ENCODE measurements at places on chromosomes 7 and 10. TPM values are rescaled to one million over a fixed set of nuclear protein-coding genes. Genes with fewer than 3 reads are reported as not detected.

DNA sequence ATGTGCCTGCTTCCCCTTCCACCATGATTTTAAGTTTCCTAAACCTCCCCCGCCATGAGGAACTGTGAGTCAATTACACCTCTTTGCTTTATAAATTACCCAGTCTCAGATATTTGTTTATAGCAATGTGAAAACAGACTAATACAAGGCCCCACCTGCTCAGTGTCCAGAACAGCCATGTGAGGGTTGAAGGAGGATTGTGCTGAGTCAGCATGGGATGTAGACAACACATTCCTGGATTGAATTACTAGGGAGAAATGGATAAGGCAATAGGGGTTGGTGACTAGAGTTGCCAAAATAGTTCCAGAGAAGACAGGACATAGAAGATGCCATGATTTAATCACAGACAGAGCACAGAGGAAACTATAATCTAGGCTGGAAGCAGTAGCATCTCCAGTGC is 270.3 kb downstream of the GFRA1 start:
- DNase-seq = no peak

Gene CYP2C9
- total RNA-seq = not detected

GRCh38 chr7:150453181-150453580 is 2.8 kb downstream of the GIMAP8 start:
- no peak for DNase-seq

Gene ZWINT
- total RNA-seq = 2.6 TPM

DNA sequence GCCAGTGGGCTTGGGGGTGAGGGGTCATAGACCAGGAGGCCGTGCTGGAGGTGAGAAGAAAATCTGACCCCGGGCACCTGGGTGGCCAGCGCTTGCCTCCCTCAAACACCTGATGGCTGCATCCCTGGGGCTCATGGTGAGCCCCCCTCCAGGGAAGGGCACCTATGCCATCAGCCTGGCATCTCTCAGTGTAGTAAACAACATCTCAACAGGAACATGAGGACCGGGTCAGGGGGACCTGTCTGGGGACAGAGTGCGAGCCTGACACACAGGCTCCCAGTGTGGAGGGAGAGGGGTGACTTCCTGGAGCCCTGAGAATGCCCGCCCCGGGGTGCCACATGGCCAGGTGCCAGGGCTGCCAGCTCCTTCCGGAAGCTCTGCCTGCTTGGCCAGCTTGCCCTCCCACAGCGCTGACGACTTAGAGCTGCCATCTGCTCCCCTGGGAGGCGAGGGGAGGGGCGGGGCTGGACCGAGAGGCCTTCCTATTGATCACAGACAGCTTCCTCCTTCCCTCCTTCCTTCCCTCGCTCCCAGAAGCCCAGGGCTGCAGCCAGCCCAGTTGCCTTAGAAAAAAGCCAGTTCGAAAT is 12.3 kb downstream of the STX1A start:
- DNase-seq = no peak

DNA sequence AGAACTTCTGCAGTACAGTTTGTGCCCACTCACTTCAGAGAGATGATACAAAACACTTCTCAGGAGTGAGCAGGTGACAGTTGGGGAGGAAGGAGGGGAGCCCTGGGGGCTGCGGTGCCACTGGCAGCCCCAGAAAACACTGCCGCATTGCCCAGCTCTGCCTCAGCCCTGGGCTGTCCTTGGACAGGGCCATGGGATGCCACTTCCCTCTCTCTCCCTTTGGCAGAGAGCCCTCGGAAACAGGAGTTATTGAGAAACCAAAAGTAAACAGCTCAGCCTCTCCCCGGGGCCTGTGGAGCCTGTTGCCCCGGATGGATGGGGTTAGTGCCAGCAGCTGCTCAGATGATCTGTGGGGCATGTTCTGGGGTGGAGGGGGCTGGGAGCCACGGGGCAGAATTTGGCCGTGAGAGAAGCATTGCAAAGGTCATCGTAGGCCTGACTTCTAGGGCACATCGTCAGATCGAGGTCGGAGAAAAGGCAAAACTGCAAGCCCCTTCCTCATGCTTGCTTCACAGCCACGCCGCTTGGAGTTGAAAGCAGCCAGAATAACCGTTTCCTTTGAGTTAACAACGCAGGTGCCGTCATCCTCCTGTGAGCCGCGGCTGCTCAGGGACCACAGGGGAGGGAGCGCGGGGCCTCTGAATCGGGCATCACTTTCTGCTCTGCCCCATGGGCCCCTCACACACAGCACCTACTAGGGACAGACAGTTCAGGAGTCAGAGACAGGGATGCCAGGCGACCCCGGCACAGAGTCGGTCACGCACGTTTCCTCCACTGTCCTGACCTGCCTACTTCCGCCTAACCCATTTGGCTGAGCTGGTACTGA is 256.4 kb downstream of the CAMK1D start:
- peak; percentile 75 for DNase-seq

- DNase-seq = no peak
Observed at GRCh38 chr7:84565345-84566074, 370.9 kb upstream of the SEMA3A start.

Gene CALHM1
- not detected for total RNA-seq

- peak; percentile 76 for DNase-seq
Observed at GRCh38 chr7:142855756-142856564, 1.1 kb downstream of the EPHB6 start.

Gene SH2B2
- total RNA-seq = 1.6 TPM

DNA sequence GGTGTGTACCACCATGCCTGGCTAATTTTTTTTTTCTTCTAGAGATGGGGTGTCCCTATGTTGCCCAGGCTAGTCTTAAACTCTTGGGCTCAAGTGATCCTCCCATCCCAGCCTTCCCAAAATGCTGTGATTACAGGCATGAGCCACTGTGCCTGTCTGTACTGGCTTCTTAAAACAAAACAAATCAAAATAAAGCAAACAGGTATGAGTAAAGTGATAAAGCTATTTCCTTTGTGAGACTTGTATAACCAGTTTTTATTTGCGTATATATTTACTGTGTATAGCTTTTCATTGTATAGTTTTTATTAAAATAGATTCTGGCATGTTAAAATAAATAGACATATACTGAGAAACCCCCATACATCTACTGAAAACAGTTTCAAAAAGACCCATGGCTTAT is 14.3 kb downstream of the LCOR start:
- no peak for DNase-seq

GRCh38 chr7:69772718-69773436 is 174.6 kb downstream of the AUTS2 start:
- no peak for DNase-seq

All from right cardiac atrium (tissue), 5 donors.